T-helper 2 cell treated with Interferon-gamma antibody and Interleukin-4, amounts not matched to agents 100 ng/mL and 5 ng/mL, for 36 hours (primary cell): ENCODE measurements at places on chromosomes 1 and 21. TPM values are rescaled to one million over a fixed set of nuclear protein-coding genes. Genes with fewer than 3 reads are reported as not detected.

BSND gene
- total RNA-seq: not detected in 2 replicates

CA6 gene
- 0.36 and 0.55 TPM in 2 replicates for total RNA-seq

HAO2 gene
- not detected in 2 replicates for total RNA-seq

FOXO6 gene
- not detected in 2 replicates for total RNA-seq

FAM110D gene
- total RNA-seq: not detected in 2 replicates

GRIK3 gene
- total RNA-seq: not detected in 2 replicates

AGMAT gene
- 20.2 and 20.4 TPM in 2 replicates for total RNA-seq

SPRR3 gene
- total RNA-seq: not detected in 2 replicates

UQCRHL gene
- 1.4 and 1.9 TPM in 2 replicates for total RNA-seq

SLC44A3 gene
- 0.30 TPM in 1 of 2 replicates, not detected in the other for total RNA-seq

ZBTB8A gene
- total RNA-seq: 0.39 and 0.64 TPM in 2 replicates

PIGV gene
- total RNA-seq: 16.1 and 17.0 TPM in 2 replicates

ARTN gene
- 0.48 and 0.64 TPM in 2 replicates for total RNA-seq

CROCC gene
- total RNA-seq: 25.5 and 26.1 TPM in 2 replicates

DNAJC28 gene
- total RNA-seq: 0.23 TPM in 1 of 2 replicates, not detected in the other

BRINP3 gene
- total RNA-seq: not detected in 2 replicates

CFAP74 gene
- total RNA-seq: not detected in 2 replicates

CASP9 gene
- 17.4 and 18.3 TPM in 2 replicates for total RNA-seq

OR2L13 gene
- not detected in 2 replicates for total RNA-seq

WNT2B gene
- 0.02 TPM in 1 of 2 replicates, not detected in the other for total RNA-seq

AGTRAP gene
- 34.1 and 36.5 TPM in 2 replicates for total RNA-seq

OLIG2 gene
- total RNA-seq: not detected in 2 replicates

SH2D1B gene
- total RNA-seq: not detected in 2 replicates

SMPDL3B gene
- total RNA-seq: 0.41 and 0.64 TPM in 2 replicates

SLC45A3 gene
- 0.16 and 0.23 TPM in 2 replicates for total RNA-seq
